ENCODE measurements at places on chromosomes 6 and 20.

- no peak for DNase-seq
Measured at GRCh38 chr6:32327103-32327502, 44.6 kb downstream of the TSBP1 start.

DNA sequence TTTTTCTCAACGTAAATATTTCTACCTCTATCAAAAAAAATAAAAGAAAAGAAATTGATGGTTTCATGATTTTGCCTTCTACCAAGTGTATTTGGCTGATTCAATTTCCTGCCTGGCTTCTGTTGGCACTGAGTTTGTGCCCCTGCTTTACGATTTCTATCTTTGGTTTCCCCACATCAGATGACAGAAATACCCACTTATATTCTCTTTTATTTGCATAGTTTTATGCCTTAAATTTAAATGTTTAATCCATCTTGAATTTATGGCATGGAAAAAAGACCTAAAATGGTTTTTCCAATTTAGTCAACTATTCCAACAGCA is 34.3 kb downstream of the RNF24 start:
- DNase-seq: no peak

DNA sequence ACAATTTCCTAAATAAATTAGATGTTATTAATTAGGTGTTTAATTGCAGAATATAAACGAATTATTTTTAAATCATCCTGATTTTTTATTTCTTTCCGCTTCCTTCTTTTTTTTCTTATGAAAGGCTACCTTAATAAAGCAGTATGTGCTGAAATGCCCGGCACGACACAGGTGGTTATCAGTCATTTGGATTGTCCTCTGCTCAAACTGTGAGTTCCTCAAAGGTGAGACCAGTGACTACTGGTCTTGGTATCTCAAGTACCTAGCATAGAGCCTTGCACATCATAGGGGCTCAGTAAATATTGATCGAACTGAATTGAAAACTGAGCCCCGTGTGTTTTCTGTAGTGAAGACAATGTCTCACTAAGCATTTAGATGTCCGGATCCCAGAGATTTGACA is 9.6 kb upstream of the EZR start:
- DNase-seq: no peak

- no peak for DNase-seq
Measured at GRCh38 chr6:37141281-37142049, 28.5 kb upstream of the PIM1 start.

DNA sequence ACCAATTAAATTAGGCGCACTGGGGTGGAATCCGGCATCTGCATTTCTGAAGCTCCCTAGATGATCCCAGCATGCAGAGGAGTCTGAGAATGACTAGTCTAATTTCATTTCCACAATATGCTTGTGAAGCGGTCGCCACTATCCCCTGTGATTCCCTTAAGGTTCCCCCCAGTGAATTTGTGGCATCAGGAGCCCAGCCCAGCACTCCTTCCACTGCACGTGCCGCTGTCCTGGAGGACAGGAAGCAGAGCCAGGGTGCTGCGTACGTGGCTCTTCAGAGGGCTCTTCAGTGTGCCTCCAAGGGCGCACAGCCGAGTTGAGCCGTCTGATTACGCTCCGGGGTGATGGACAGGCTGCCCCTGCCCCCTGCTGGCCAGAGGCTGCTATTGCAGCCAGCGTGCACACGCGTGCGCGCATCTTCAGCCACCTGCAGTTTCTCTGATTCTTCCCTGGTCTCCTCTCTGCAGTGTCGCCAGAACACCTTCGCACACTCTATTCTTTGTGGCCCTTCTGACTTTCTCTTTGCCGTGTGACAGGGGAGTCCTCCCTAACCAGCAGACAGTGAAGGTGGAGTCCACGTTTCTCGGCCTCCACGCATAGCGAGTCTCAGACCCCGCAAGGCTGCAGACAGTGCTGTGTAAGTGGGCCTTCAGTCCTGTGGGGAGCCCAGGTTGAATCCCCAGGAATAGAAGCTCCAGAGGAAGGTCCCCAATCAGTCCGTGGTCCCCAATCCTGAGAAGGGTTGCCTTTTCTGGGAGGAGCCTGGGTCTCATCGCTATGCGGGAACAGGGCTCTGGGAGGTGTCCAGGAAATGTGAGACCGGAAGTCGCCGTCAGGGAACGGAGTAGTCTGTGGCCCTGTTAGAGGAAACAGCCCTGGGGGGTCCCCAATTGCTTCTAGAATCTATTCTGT is 16.5 kb upstream of the NCR2 start:
- DNase-seq: peak; percentile 63

GRCh38 chr20:37972256-37973058 is 60.8 kb downstream of the TTI1 start:
- DNase-seq: no peak

DNA sequence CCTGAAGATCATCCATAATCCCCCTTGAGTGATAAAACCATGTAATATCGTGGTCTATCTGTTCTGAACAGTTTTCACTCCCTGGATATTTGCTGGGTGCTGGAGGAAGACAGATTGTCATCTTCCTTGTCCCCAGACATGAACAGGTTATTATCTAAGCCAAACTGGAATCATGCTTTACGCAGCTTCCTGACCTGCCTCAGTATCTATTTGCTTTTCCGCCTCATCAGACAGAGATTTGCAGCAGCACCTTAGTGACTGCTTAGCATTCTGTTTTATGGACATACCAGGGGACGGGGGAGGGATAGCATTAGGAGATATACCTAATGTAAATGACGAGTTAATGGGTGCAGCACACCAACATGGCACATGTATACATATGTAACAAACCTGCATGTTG is 124.6 kb downstream of the SLC23A2 start:
- DNase-seq: no peak

- no peak for DNase-seq
Measured at GRCh38 chr6:11006061-11006460, 38.0 kb downstream of the ELOVL2 start.

- no peak for DNase-seq
Measured at GRCh38 chr20:2610941-2611720, 41.3 kb upstream of the NOP56 start.

DNA sequence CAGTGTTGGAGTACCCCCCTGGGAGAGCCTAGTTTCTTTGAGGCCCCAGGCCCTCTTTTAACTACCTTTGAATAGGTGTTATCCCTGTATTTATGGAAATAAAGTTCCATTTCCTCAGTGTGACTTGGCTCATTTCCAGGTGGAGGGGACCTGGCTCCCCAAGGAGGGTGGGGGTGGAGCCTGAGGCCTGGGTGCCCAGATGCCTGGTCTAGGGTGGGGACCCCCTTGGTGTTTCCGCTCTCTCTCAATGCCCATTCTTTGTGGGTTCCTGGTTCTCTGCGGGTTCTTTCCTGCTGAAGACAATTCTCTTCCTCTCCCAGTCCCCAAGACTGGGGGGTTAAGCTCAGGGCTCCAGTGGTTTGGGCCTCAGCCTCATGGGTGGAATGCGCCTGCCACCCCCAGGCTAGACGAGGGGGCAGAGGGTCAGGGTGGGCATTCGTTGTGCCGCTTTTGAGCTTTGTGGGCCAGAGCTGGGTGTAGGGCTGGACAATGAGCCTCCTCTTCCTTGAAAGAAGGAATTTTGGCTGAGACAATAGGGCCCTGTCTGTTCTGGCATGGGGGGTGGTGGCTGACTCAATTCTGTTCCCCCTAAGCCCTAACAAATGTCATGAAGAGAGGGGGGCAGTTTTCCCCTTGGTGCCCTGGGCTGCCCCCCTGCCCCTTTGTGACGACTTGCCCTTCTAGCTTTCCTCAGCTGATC is 686 bp upstream of the EGFL8 start:
- no peak for DNase-seq

DNA sequence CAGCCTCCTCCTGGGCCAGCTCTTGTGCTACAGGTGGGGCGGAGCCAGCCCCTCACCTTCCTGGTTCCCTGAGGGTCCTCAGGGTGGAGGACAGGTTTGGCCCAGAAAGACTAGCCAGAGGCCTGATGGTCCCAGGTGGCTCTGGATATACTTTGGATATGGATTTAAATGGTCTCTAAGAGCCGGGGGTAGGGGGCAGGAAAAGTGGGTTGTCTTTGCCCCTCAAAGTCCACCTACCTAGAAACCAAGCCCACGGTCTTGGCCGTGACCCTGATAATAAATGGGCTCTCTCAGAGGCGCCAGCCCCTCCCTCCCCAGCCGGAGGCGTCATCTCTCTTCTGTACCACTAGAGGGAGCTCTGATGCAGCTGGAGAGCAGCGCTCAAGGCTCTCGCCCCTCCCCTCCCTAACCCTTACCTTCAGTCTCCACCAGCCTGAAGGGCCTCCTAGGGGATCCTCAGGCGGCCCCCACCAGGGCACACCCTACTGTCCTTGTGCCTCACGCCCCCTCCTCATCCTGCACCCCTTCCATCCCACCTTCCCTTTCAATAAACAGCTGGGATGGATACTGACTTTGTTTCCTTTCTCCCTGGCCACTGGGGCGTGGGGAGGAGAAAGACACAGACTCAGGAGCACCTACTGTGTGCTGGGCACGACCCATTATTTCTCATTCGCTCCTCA is 7.5 kb downstream of the NRSN2 start:
- peak; percentile 62 for DNase-seq

DNA sequence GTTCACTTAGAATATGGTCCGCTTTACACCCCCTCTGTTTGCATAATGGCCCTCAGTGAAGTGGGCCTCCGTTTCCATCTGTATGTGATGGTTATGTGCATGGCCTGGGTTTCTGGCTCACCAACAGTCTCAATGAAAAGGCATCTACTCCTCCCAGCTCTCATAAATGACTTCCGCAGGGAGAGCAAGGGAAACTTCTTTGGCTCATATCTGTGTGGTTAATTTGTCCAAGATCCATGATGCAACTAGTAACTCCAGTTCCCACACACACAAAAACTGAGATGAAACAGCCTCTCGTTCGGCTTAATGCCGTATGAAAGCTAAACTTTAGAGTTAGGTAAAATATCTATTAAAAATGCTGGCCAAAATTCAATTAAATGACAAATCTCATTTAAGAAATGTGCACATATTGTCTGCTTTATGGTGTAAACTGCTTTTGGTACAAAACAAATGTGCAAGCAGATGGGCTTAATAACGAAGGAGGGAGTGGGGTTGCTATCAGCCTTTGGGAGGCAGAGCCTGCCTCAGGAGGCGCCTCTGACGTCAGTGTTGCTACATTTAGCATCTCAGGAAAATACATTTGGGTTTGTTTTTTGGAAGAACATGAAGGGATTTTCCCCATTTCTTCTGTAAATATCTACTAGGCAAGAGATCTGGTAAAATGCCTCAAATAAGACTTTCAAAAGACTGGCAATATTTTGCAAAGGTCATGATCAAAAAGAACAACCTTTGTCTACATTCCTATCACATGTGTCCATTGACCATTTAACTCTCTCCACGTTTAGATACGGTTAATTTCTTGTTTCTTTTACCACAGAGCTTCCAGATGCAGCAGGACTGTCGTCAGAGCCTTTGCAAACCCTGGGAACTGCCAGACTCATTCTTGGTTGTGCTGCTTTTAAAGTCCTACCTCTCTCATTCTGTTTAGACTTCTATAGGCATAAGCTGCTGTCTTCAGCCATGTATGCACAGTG is 96.8 kb downstream of the ARMC2 start:
- DNase-seq: no peak

DNA sequence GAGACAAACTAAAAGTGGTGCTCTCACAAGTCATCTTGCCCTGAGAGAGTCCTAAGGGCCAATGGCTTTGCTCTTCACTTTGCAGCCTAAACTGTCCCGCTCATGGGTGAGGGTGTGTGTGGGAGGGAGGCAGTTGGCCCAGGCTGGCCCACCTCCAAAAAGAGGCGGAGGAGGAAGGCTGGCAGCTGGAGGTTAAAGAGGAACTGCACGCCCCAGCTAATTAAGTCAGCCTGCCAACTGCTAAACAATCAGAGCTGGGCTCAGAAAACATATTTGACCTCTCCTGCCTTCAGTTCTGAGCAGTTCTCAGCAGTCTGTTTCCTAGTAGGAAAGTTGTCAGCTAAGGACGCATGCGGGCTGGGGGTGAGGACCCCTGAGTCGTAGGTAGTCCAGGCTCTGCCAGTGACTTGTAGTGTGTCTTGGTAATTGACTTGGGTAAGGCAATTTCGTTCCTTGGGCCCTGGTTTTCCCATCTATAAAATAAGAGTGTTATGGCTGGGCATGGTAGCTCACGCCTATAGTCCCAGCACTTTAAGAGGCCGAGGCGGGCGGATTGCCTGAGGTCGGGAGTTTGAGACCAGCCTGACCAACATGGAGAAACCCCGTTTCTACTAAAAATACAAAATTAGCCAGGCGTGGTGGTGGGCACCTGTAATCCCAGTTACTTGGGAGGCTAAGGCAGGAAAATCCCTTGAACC is 17.0 kb downstream of the GSS start:
- no peak for DNase-seq

DNA sequence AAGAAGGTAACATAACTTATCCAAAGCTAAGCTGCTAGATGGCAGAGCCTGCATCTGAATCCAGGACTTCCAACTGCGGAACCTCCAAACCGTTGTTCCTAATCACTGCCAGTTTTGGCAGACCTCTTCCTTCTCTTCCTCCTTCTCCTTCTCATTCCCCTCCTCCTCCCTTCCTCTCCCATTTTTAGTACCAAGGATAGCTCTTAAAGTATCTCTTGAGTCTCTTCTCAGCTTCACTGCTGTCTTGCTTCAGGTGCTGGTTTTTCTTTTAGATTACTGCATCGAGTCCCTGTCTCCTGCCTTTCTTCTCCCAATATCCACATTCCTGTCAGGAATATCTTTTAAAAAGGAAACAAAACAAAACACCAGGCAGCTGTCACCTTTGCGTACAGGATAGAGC is 77.1 kb downstream of the CDYL start:
- DNase-seq: no peak

- DNase-seq: no peak
Measured at GRCh38 chr20:5146871-5147592, 20.2 kb downstream of the CDS2 start.

GRCh38 chr6:81093051-81093450 is 659.4 kb downstream of the TENT5A start:
- no peak for DNase-seq

- DNase-seq: no peak
Measured at GRCh38 chr6:50818673-50819072, at the start of gene TFAP2B. TSS of gene TFAP2B (plus strand) at chr6:50818871. CDS start at chr6:50818892, 21 bp downstream.

DNA sequence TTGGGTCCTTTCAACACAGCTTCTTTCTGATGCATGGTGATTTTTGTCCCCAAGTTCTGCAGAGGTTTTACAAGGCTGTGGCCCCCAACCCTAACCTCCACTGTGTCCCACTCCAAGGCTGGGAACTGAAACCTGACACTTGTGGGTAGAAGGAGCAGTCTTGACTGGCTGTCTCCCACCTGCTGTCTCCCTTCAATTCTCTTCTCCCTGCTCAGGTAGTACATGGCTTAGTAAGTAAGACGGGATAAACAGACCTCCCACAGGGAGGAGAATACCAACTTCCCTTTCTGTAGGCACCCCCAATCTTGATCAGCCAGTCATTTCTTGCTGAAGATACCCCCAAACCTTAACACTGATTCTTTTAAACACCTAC is 25.0 kb downstream of the TGM6 start:
- DNase-seq: no peak

- no peak for DNase-seq
Measured at GRCh38 chr6:127207591-127208120, 59.0 kb upstream of the RNF146 start.

GRCh38 chr20:21505161-21505809 is 8.6 kb downstream of the NKX2-2 start:
- peak; percentile 79 for DNase-seq

DNA sequence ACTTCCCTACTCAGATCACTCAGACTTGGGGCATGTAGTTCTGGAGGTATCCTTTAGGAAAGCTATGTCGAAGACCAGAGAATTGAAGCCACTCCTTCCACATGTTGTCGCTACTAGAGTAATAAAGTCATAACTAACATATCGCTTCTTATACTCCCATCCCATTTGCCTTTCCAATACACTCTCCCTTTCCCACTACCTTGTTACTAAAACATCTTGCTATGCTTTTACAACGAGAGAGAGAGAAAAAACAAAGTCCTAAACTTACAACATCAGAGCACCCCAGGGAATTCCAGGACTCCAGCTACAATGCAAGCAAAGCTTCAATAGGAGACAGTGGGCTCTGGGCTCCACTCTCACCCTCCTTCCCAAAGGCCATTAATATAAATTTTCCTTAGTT is 5.1 kb upstream of the LAMP5 start:
- no peak for DNase-seq
